ENCODE measurements at places on chromosomes 6 and 20.

DNA sequence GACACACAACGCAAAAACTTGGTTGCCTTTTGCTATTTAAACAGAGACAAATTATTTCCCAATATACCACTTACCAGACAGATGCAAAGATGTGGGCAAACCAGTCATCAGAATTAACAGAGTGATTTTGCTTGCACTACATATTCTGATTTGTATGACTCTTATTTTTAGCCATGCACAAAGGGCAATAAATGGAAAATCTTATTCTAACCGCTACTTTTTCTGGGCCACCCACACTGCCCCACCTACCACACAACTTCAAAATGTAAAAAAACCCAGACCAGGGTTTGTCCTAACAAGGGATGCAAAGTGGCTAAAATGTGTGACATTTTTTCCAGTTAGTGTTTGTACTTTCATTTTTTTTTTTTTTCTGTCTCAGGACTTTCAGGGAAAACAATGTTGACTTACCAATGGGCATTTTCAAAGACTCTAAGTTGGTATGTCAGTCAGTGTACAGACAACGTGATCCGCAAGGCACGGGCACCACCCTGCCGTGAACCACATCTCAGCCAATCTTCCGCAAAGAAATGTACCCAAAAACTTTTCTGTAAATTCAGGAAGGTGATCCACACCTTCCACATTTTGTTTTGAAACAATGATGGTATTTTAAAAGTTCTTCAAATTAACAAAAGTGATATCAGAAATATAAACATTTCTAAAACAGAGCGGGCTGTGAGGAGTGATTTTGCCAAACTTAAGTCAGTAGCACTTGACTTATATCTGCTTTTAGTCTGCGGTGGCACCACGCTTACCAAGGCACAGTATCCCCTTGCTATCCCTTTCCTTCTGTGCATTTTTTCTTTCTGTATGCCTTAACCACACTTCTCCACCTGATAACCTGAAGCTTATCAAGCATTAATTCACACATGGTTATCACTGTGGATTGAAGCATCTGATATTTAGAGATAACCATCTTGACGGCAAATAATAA, 185.6 kb downstream of the GJA10 start:
- no peak for DNase-seq

DNA sequence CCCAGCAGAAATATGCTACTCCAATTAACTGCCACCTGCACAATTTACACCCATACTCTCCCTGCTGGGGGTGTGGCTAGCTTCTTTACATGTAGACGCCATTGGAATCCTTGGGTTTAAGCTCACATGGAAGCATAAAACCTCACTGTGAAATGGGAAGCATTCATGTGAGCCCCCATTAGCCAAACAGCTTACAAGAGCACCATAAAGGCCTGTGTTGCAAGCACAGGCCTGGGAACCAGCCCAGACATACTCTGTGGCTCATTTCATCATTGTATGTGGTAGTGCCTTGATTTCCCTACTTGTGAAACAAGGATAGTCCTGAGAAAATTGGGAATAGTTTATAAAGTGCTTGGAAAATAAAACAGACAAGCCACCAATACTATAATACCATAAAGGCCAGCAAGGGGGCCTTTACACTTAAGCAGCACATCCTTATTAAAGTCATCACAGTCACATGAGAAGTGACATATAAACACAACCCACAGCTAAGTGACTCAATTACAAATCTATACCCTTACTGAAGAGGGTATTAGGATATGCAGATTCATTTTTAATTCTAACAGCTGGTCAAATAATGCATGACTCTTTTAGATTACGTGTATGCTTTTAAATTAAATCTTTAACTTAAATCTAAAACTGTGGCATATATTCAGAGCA, 6.8 kb downstream of the ADNP start:
- DNase-seq, result no peak

DNA sequence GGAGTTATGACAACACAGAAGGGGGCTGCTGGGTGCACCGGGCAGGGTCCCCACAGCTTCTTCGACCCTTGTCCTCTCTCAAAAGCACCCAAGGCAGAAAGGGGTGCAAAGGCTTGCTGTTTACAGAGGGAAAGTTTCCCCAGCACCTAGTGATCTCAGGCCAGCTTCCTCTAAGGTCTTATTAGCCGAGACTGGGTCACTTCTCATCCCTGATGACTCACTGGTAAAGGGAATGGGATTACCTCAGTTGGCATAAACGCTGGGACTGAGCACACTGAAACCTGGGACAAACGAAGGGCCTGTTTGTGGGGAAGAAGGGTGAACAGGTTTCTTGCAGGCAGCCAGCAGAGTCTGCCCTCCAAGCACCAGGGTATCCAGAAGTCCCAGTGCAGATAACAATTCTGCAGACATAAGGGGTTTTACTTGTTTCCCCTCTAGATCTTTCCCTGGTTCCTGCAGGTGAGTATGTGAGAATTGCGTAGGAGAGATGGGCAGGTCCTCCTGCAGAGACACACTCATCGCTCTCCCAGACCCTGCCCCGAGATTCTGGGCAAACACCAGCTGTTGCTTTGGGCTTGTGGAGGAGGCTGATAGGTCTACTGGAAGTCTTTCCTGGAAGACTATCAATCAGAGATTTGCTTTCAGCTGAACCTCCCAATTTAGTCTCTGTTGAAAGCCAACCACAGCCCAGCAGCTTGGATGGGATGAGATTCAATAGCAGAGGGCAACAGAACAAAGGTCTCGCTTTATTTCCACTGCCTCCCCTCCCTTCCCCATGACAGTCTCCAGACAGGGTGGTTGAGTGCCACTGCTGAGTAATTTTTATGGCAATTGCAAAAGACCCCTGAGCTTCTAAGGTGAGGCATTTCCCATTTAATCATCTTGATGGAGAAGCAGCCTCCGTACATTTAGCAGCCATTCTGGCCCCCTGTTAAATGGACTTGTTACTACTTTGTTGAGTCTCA, 25.7 kb downstream of the KCNG1 start:
- no peak for DNase-seq

DNA sequence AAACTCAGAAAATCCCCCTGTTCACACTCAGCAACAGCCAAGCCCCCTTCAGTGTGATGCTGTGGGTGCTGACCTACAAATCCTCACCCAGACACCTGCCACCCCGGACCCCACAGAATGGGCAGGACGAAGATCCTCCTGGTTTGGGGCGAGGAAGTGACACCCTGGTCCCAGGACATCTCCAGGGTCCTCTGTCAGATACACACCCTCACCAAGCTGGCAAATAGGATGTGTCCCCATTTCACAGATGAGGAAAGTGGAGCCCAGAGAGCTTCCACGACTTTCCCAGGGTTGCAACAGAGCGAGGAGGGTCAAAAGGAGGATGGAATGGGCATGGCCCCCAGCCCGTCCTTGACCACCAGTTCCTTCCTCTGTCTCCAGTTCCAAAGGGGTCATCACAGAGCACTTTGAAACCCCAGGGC, 92.0 kb upstream of the AFDN start:
- DNase-seq, result no peak

- no peak for DNase-seq
Measured at GRCh38 chr6:149012040-149012545, 265.3 kb downstream of the UST start.

GRCh38 chr6:123821112-123821511, 17.4 kb downstream of the NKAIN2 start:
- DNase-seq, result no peak

DNA sequence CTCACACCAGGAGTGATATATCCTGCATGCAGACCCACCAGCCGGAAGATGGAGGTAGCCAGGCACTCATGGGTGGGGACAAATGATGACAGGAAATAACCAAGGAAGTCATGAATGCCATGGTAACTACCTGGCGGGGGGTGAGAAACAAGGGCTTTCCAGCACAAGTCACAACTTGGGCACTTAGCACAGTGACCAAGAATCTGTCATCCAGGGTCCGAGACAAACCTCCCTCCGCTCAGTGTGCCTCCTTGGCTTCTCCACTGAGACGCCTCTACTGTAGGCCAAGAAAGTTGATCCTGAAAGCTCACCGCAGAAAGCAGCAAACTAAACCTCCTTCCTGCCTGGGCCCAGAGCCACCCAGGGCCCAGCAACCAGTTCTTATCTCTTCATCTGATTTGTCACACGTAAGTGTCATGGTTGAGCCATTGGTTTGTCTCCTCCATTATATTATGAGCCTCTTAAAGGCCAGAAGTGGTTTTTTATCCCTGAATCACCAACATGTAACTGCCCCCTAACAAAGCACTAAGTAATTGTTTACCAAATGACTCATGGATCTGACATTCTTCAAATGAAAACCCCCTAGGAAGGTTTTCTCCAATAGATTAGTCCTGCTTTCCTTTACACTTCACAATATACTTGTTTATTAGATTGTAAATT, 84.3 kb upstream of the TAB2 start:
- DNase-seq, result no peak

GRCh38 chr20:40317156-40317790, 371.8 kb downstream of the MAFB start:
- no peak for DNase-seq
